Activated T-helper 17 cell treated with anti-CD3 and anti-CD28 coated beads, Interleukin-2, amount 50 U/mL, for 72 hours (primary cell): ENCODE measurements at places on chromosomes 12 and 14. TPM values are rescaled to one million over a fixed set of nuclear protein-coding genes. Genes with fewer than 3 reads are reported as not detected.

Gene KRT3
- not detected for total RNA-seq

Gene C3AR1
- total RNA-seq: 7.3 TPM

Gene POMT2
- total RNA-seq: 10.9 TPM

Gene GALNT16
- 0.66 TPM for total RNA-seq

Gene KLHL33
- total RNA-seq: 0.04 TPM

Gene ZDHHC22
- total RNA-seq: not detected

Gene FLVCR2
- 18.5 TPM for total RNA-seq

Gene EML1
- total RNA-seq: 3.6 TPM

Gene ALX1
- not detected for total RNA-seq

GRCh38 chr12:4051596-4051995 lies 178.4 kb upstream of the PARP11 start:
- ATAC-seq: no peak

- no peak for ATAC-seq
Observed at GRCh38 chr12:599756-600155, 63.5 kb downstream of the NINJ2 start.

GRCh38 chr12:52295663-52296062 lies 4.3 kb upstream of the KRT81 start:
- no peak for ATAC-seq

GRCh38 chr12:26077915-26078702 lies 46.7 kb downstream of the BHLHE41 start:
- ATAC-seq: no peak

DNA sequence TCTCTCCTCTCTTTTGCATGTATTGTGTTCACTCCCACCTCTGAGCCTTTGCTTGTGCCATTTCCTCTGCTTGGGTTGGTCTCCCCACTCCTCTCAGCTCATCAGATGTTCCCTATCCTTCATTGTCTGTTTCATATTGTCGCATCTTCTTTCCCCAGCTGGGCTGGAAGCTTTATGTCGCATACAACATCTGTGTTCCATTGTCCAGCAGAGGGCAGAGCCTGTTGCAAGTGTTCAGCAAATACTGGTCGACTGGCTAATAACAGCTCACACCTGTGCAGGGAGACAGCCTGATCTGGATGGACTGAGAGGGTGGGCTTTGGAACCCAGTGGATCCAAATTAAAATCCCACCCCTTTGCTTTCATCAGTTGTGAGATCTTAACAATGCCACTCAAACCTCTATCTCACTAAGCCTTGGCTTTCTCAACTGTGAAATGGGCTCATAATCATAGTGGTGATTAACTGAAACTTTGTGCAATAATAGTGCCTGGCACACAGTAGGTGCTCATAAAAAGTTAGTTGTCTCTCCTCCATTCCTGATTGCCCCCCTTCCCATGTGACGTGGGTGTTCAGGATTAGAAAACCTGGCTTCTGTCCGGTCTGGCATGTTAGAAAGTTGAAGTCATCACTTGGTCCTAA lies 75.8 kb downstream of the RIN3 start:
- no peak for ATAC-seq

GRCh38 chr12:45273717-45274271 lies 57.9 kb downstream of the ANO6 start:
- ATAC-seq: no peak

- no peak for ATAC-seq
Observed at GRCh38 chr12:132610866-132611602, 652 bp upstream of the LRCOL1 start.

GRCh38 chr14:57816568-57817284 lies 49.2 kb downstream of the SLC35F4 start:
- peak; percentile 89 for ATAC-seq

GRCh38 chr12:40655451-40655850 lies 36.8 kb upstream of the CNTN1 start:
- ATAC-seq: no peak

DNA sequence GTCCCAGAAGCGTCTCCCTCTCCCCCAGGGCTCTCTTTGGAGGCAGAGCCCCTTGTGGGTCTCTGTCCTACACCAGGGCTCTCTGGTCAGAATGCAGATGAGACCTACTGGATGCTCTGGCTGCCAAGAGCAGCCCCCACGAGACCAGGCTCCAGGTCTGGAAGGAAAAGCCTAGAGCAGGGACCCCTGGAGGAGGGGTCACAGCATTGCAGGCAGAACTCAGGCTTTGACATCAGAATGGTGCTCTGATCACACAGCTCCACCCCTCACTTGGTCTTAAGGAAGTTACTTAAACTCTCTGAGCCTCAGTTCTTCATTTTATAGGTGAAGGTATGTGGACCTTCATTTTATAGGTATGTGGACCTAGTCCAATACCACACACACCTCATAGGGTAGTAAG lies 83.1 kb downstream of the ARL6IP4 start:
- ATAC-seq: no peak

- peak; percentile 91 for ATAC-seq
Observed at GRCh38 chr14:21748869-21749303, 75.3 kb upstream of the OR4E1 start.

DNA sequence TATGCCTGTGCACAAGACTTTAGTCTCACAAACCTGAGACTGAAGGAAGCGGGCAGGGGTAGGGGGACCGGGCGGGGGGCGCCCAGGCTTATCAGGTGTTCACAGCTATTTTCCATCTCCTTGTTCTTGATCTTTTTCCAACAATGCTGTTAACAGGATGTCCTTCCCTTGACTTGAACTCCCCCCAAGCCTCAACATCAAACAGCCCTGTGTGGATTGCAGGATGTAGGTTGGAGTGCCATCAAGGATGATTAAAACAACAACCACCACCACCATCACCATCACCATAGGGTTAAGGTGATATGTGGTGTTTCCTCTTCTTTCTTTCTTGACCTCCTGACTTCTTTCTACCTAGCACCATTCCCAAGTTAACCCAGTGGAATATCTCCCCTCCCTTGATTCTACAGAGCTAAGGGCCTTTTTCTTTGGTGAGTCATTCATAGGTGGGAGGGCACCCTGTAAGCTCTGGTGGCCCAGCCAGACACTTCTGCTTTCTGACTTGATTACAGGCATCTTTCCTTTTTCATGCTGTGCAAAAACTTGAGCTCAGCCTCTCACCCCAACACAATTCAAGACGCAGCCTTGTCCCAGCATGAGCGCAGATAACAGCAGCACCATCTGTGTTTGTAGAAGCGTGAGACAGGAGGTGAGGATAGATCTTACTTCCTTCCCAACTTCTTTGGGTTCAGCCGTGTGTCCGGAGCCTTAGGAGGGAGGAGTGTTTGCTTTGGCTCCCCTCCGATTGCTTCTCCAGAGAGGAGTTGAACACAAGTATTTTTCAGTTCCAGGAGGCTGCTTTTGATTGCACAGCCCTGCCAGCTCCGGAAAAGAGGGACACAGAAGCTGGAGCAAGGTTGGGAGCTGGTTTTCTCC lies 26.8 kb downstream of the FLVCR2 start:
- no peak for ATAC-seq

- no peak for ATAC-seq
Observed at GRCh38 chr12:29152223-29152868, 3.3 kb downstream of the FAR2 start.

DNA sequence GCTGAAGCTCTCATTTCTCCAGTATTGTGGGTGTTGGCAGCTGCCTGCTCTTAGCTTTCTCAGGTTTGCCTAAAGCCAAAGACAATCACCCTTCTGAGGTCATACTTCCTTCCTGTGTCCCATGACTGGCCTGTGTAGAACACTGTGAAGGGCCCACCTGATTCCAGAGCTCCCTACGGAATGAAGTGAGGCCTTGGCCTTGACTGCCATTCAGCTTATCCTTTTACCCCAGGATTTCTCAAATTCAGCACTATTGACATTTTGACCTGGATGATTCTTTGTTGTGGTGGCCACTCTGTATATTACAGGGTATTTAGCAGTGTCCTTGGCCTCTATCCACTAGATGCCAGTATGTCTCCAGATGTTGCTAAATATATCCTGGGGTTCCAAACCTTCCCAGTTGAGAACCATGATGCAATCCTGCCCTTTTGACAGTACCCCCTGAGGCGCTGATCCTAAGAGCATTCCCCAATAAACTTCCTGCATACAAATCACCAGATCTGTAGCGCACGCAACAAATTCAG lies 112.3 kb upstream of the KRR1 start:
- no peak for ATAC-seq

DNA sequence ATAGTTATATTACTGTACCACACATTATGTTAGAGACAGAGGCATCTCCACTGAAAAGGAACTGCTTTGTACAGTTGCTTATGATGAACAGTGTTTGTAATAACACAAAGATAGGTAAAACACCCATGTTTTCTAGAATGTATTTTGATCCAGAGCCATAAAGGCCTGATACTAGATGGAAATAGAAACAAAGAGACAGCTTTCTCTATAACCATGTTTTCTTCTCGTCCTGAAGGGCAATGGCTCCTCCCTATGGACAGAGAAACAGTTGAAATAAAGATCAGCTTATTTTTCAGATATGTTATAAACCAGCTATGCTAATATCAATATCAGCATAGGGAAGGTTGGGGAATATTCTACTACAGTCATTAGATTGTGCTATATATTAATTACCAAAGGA lies 109.2 kb downstream of the ATXN7L3B start:
- ATAC-seq: no peak

DNA sequence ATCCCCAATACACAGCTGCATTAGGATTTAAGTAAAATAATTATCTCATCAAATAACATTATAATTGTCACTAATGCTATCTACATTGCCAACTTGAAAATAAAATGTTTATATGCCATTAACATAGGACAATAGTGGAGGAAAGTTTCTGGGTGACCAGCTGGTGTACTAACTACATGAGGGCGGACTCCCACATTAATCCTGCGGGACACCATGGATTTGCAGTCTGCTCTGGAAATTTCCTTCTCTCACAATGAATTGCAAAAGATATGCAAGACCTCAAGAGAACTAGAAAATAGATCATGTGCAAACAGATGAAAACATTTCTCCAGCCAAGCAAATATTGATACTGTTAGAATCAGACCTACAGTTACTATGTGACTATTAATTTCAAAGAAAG lies 390.1 kb downstream of the NAV3 start:
- ATAC-seq: no peak

DNA sequence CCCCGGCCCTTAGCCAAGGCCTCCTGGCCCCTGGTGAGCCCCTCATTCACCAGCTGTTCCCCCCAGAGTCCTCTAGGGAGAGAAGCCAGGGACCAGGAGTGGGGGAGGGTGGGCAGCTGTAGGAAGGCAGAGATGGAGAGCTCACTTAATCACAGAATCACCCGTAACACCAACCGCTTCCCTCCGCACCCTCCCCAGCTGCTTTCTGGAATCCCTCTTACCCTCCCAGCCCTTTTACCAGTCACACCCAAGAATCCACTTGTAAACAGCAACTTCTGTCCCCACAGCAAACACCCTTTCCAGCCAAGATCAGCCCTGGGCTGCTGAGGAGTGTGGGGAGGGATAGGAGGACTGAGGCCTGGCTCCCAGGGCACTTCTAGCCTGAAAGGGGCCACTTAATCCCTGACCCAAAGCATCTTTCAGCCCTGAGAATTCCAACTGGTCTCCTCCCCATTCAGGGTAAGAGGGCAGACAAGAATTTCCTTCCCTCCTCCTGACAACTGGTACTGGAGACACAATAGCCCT lies 18.8 kb downstream of the NCKAP5L start:
- ATAC-seq: no peak

DNA sequence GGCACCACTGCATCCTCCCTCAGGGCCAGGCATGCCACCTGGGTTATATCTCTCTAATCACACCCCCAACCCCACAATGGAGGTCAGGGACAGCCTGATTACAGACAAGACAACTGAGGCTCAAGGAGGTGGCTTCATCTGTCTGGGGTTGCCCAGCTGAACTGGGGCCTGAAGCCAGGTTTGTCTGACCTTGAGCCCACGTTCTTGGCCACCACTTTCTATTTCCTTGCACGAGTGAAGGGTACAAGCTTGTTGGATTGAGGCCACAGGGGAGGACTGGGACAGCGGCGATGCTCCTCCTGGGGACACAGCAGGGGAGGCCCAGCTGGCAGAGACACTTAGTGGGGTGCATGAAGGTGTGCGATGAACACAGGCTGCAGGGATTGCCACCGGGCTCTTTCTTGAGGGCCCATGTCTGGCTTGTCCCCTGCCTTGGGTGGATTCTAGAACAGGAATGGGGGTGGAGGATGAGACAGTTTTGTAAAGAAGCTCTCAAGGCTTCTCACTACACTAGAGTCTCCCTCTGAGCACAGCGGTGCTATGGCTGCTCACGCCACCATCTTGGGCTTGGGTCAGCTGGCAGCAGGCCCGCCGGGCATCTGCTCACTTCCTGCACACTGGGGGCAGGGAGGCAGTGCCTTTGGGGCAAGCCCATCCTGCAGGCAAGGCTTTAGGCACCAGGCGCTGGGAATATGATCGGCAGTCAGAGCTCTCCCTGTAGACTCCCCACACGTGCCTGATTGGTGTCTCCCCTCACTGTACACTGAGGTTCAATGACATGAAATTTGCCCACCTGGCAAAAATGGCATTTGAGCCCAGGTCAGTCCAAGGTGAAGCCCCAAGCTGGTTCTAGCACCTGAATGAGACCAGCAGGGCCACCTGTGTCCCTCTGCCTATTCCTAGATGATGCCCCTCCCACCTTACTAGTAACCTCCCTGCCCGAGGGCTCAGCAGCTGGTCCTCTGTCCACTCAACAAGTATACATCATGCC lies 16.0 kb downstream of the RITA1 start:
- no peak for ATAC-seq

GRCh38 chr12:72472350-72472749 lies 200.2 kb downstream of the TRHDE start:
- ATAC-seq: no peak

- no peak for ATAC-seq
Observed at GRCh38 chr14:97166497-97166896, 369.3 kb downstream of the VRK1 start.
